ENCODE measurements at places on chromosomes 7 and 10.

GRCh38 chr7:101560856-101561255, 68.2 kb downstream of the MYL10 start:
- DNase-seq, result no peak

DNA sequence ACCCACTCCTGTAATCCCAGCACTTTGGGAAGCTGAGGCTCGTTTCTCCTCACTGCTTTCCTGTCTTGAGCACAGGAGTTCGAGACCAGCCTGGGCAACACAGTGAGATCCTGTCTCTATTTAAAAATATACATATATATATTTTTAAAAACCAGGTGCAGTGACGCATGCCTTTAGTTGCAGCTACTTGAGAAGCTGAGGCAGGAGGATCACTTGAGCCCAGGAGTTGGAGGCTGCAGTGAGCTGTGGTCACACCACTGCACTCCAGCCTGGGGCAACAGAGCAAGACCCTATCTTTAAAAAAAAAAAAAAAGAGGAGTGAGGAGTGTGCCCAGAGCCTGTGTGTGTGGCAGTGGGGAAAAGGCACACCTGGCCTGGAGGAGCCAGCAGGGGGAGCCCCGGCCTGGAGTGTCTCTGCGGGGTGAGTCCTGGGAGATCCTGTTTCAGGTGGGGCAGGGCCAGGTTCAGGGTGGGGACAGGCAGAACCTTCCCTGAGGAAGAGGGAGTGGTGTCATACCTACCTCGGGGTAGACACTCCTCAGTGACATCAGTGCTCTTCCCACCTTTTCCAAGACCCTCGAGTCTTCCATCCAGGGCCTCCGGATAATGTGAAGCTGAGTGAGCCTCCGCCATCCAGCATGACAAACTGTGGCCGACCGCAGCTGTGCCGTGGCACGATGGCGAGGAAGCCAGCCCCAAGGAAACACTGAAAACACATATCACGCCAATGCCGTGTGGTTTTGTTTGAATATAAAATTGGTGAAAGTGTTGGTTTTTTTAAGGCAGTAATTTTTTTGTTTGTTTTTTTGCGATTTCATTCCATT, 9.0 kb upstream of the ARPC1B start:
- DNase-seq, result no peak

- no peak for DNase-seq
These were observed 36.3 kb upstream of the WDFY4 start for GRCh38 chr10:48648172-48648942.

GRCh38 chr10:43396928-43397624, 11.9 kb downstream of the HNRNPF start:
- DNase-seq, result no peak

DNA sequence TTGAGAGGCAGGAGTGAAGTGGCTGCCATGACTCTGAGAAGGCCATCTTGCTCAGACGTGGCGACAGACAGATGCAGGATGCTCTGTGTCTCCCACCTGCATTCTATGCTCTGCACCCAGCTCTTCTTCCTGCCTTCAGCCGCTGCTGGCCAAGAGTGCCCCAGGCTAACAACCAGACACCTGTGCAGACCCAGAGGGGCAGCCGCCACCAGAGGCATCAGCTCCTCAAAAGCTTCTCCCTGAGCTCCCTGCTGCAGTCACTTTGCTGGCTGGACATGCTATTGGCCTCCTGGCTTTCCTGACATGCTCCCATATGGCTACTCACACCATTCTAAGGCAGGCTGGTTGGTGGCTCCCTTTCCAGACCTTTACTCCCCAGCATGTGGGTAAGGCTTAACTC, 70.6 kb upstream of the GRB10 start:
- DNase-seq, result no peak

DNA sequence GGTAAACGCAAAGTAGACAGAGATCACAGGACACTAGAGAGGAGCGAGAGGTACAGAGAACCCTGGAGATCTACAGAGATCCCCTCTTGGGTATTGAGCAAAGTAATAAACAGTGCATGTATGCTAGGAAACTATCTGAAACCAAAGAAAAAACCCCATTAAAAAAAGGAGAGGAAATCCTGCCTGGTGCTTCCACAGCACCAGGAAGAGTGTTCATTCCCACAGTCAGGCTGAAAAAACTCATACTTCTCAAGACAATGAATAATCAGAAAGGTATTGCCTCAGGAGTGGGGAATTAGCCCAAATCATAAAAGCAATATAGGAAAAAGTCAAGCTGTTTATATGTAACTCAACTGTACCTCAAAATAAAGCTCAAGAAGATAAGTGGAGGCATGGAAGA, 59.1 kb downstream of the ANKRD26 start:
- DNase-seq, result no peak

GRCh38 chr7:154686305-154686704, 316.6 kb downstream of the PAXIP1 start:
- no peak for DNase-seq

GRCh38 chr10:91024541-91024940, 103.7 kb upstream of the ANKRD1 start:
- DNase-seq, result no peak

- DNase-seq, result no peak
These were observed 42.6 kb upstream of the NRP1 start for GRCh38 chr10:33376976-33377657.

DNA sequence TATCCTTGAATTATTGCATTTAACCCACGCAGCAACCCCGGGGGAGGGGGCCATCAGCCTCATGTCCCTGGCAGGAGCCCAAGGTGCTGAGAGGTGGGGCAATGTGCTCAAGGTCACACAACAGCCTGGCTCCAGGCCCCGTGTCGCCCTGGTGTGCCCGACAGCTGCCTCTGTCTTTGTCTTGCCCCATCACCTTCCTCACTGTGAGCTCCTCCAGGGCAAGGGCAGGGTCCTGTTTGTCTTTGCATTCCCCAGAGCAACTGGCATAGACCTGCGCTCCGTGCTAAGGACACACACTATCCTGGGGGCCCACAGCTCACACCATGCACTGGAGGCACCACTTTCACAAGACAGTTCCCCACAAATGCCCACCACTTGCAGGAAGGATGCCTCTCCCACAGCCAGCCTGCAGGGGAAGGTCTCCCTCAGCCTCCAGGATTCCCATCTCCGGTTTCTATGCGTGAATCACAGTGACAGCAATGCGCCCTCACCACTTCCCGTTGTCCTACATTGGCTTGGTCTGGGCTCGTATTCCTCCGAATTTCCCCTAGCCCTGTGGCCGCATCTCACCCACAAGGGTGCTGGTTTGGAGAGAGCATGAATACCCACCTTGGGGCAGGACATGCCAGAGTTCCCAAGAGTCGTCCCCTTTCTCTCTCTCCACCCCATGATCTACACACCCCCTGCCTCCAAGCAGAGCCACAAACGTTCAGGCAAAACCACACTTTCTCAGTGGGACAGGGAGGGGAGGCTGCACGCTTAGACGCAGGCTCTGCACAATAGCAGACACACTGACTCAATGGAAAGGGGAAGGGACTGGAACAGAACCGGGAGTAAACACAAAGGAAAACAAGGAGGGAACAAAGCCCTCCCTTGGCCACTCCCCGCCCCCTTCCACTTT, 10.3 kb downstream of the ITPRIP start:
- no peak for DNase-seq

DNA sequence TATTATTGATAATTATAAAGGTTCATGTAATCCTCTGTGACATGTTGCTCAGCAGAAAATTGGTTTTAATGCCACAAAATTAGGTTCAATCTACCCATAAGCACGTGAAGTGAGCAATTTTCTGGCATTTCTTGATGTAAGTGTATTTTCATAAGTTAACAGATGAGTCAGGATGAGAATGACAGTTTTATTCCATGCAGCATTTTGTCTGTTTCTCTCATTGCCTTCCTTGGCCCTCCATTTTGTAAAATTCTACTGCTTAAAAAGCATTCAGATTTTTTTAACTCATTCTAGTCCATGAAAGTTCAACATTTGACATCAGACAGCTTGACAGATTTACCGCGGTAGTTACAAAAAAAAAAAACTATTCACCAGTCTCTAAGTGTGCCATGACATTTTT, 4.0 kb upstream of the GFRA1 start:
- no peak for DNase-seq

GRCh38 chr10:124517461-124517860, 55.8 kb downstream of the LHPP start:
- no peak for DNase-seq

Measured in cortex of kidney (tissue), 1 donor.